ENCODE measurements at places on chromosomes 6 and 20.
A peak's percentile ranks its signal among the peaks of the same experiment; 100 is the strongest.

DNA sequence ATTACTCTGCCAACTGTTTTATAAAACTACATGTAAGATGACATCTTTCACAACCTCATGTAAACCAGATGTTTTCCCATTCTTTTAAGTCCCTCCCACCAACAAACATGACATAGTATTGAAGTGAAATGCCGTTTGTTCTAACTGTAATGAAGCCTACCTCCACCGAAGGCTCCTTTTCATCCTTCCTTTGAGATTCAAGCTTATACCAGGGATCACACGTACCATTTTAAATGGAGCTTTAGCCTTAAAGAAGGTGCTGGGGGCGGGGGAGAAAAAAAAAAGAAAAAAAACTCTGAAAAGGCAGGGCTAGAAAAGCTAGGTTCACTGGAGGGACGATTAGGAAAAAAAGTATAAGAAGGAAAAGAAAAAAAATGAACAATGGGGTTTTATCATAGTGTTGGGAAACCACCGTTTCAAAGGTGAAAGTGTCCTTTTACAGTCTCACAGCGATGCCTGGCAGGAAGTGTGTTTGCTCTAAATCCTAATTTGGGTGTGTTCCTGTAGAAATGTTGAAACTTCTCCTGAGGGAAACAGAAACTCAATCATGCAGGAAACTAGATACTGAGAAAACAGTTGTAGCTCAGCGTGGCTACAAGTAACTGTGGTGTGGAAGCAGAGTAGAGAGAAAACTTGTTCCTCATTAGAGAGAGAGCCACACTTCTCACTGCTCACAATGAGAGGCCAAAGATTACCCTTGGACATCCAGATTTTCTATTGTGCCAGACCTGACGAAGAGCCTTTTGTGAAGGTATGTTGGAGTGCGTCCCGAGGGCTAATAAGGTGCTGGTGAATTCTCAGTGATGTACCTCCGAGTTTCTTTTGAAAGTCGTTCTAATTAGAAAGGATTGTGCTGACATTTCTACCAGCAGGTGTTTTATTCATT, 37.6 kb upstream of the HINT3 start:
- peak; percentile 53 for DNase-seq

DNA sequence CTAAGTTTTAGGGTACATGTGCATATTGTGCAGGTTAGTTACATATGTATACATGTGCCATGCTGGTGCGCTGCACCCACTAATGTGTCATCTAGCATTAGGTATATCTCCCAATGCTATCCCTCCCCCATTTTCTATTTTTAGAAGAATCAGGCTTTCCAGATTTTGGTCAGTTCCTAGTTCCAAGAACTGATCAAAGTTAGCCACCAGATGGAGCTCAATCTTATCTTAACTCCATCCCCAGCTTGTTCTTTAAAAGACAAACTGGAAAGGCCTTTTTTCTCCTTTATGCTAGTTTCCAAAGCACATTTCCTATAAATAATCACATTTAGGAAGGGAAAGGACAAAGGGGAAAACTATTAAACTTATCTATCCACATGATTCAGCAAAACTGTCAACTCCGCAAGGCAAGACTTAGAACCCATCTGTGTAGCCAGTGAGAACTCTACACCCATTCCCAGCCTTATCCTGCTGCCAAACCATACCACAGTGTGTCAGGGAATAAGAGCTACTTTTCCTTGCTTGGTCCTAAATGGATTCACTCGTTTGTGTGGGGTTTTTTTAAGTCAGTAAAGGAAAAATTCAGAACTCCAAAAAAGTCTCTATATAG, 22.8 kb upstream of the KHDC1 start:
- DNase-seq = no peak

- DNase-seq = no peak
Measured at GRCh38 chr6:158211273-158212055, 43.3 kb downstream of the GTF2H5 start.

DNA sequence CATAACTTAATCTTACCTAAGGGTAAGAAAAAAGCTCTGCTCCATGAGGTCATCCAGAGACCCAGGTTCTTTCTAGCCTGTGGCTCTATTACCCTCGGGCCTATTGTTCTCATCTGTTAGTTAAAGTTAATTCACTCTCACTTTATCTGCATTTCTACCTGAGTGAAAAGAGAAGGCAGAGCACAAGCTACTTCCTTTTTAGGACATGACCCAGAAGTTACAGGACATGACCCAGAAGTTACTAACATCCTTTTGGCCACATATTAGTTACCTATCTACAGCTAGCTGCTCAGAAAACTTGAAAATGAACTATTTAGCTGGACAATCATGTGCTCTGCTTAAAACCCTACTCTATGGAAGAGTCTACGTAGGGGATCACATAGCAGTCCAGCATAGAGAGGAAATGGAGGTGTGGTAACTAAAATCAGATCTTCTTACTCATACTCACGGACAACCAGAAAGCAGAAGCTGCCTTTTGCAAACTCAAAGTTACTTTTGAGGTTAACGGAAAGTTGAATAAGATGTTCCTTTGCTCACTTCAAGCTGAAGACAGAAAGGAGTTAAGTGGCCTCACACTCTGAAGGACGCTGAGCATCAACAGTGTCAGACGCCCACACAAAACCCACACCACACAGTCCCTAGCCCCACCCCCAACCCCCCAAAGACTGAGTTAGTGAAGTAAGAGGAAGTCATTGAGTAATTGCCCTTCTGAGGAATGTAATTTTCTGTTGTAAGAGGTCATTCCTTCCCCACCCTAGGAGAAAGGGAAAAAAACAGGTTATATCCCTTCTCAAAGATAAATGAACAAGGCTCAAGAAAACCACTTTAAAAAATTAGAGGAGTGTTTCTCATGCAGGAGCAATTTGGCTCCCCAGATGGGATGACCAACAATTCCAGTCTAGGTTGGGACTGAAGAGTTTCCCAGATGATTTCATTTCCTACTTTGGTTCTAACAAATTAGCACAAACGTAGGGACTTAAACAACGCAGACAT, 45.9 kb upstream of the TAB2 start:
- DNase-seq = no peak

DNA sequence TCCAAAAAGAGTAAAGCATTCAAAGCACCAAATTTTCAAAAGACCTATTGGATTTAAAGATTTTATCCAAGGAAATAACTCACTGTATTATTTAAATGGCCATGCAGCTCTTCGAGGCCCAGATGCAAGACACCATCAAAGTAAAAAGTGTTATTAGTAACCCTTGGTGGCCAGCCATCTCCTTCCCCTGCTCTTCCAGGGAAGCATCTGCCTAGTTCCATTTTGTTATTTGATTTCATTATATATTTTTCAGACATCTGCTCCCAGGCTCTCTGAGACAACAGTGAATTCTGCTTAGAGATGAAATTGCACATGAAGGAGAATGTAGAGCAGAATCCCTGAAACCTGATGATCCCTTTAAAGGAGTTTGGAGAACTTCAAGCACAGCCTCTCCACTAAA, 252.3 kb upstream of the TBX18 start:
- DNase-seq = no peak

DNA sequence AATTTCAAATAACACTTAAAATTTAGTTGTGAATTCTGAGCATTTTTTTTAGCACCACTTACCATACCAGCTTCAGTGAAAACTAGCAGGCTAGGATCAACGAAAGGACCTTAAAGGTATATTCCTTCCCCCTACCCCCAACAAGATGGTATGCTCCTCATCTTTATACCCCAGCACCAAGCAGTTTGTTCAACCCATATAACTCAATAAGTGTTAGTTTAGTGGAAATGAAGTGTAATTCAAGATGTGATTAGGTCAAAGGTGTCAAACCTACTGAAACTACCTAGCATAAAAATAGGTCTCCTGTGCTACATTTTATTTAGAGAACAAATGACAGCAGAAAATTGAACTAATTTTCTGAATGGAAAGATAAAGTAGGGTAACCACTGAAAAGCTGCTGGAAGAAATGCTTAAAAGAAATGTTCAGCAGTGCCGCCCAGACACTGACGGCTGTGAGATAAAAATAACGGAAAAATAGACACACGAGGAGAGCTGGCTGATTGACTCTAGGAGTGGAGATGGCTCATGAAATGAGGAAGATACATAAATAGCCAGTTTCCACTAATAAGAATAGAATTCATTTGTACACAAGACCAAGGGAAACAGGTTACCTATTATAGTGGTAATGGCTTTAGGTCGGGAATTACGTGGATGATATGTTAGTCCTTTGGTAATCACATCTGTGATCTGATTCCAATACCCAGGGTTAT, 94.8 kb downstream of the IPCEF1 start:
- DNase-seq = no peak

DNA sequence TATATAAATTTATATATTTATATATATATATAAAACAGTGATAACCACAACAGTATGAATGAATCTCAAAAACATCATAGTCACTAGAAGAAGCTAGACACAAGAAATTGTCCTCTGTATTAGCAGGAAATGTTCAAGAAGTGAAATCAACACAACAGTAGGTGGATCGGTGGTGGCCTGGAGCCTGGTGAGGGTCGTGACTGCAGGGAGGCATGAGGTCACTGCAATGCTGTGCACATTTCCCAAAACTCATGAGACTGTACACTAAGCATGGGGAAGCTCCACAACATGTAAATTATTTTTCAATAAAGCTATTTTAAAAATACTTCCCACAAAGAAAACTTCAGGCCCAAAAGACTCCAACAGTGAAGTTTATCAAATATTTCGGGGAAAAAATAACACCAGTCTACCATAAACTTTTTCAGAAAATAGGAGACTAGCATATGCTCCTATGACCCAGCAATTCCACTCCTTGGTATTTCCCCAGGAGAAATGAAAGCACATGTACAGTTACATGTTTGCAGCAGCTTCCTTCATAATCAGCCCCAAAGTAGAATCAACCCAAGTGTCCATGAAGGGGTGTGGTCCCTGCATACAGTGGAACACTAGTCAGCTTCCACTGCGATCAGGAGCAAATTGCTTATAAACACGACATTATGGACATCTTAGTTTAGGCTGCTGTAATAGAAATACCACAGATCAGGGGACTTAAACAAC, 144.2 kb downstream of the TBXT start:
- DNase-seq = no peak

DNA sequence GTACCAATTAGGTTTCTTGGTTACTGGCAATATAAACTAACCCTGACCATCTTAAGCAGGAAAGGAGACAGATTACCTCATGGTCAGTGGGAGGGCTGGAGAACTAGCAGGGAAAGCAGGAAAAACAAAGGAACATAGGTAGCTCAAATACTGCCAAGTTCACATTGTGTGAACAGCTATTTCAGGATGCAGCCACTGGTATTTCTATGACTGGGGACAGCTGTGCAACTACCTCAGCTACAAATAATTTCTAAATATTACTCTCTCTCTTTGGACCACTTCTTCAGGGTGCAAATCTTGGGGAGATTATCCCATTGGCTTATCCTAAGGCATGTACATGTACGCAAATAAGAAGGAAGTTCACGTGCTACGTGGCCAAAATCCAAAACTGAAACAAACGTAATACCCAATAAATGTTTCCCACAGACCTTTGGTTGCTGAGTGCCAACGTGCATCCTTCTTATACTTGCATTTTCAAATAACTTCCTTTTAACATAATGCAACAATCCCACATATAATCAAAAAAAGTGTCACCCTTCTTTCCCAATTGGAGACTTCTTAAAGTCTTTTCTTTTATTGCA, 180.9 kb downstream of the PHF3 start:
- no peak for DNase-seq

DNA sequence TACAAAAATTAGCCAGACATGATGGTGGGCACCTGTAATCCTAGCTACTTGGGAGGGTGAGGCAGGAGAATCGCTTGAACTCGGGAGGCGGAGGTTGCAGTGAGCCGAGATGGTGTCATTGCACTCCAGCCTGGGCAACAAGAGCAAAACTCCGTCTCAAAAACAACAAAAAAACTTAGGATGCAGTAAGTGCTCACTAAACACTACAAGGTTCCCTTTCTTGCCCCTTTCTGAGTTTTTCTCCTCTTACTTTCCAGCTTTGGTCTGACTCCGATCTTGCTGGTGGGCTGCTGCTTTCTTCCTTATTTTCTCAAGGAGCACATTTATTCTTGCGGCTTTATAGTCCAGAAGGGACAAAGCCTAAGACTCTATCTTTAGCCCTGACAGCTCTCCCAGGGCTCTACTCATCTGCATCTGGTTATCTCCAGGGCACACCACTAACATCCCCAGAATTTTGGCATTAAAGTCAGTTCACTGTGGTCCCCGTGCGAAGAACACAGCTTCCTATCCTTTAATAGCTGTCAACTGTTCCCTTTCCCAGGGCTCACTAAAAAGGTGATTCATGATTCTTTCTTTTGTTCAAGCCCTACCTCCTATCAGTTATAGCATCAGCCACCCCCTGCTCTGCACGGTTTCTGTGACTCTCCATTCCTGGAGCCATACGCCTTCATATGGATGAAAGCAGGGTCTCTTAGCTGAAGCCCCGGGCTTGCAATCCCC, 17.1 kb upstream of the RPN2 start:
- DNase-seq = no peak

GRCh38 chr20:47118641-47119040, 224.0 kb downstream of the EYA2 start:
- no peak for DNase-seq

Data from NCI-H748 treated with DMSO at 0.1 percent for 48 hours (cell line).